ENCODE measurements at places on chromosomes 11 and 22.

DNA sequence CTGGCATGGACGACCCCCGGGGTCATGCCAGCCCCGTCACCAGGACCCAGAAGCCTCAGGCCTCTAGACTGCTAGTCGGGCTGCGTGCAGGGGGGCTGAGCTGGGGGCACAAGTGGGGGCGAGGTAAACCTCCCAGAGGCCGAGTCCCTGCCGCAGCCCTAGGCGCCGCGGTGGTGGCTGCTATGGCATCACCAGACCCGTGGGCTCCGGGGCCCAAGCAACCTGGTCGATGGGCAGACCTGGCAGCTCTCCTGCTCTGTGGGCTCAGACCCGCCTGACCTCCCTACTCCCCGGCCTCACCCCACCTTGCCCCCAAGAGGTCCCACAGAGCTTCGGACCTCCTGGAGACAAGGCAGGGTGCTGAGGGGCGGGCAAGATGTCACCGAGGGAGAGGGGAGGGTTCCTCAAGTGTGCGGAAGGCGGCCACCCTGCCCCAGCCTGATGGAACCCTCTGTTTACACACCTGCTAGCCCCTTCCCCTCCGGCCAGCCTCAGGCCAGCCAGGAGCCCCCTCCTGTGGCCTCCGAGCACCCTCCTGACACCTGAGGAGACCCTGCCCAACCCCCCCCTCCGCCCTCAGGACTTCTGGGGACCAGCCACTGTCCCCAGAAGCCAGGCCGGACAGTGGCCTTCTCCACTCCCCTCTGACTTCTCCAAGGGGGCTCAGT, 9.4 kb downstream of the IGF2 start:
- no peak for DNase-seq

GRCh38 chr11:26964339-26964738, 29.6 kb upstream of the FIBIN start:
- no peak for DNase-seq

- no peak for DNase-seq
Observed at GRCh38 chr11:19903620-19904069, 191.0 kb downstream of the NAV2 start.

DNA sequence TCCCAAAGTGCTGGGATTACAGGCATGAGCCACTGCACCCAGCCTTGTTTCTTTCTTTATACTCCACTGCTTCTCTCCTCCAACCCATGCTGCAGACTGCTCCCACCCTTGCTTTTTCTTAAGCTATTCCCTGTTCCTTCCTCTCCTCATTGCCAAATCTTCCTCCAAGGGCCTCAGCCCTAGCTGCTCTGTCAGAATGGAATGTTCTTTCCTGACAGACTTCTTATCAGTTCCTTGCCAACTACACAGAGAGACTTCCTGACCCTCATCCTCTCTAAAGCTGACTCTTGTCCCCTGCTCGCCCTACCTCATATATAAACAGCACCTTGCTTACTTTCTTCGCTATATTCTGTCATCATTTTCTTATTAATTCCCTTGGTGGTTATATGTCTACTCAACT, 16.9 kb upstream of the PIK3C2A start:
- DNase-seq = no peak

- DNase-seq = no peak
Observed at GRCh38 chr11:61153593-61154095, 7.6 kb downstream of the VPS37C start.

- no peak for DNase-seq
Observed at GRCh38 chr11:71206186-71206585, 46.2 kb downstream of the SHANK2 start.

DNA sequence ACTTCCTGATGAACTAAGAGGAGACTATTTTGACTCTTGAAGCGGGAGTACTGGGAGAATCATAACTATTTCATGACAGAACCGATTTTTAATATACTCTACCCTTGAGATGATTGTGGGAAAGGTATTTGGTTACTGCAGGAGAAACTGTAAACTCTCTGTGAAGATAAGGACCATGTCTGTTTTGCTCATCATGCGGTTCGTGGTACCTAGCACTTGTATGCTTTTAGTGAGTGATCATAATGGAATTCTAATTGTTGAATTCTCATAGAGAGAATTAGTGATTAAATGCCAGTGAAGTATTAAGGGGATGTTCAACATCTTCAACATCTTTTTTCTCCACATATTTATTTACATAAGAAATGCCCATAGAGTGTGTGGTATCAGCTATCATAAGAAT, 11.4 kb downstream of the AASDHPPT start:
- DNase-seq = no peak

- peak; percentile 45 for DNase-seq
Observed at GRCh38 chr11:59152312-59152951, 9.8 kb downstream of the FAM111A start.

- DNase-seq = no peak
Observed at GRCh38 chr22:49532869-49533802, 294.5 kb downstream of the BRD1 start.

- no peak for DNase-seq
Observed at GRCh38 chr11:23780231-23780630, 716.6 kb upstream of the LUZP2 start.

- no peak for DNase-seq
Observed at GRCh38 chr22:47048123-47049077, 285.9 kb downstream of the TBC1D22A start.

DNA sequence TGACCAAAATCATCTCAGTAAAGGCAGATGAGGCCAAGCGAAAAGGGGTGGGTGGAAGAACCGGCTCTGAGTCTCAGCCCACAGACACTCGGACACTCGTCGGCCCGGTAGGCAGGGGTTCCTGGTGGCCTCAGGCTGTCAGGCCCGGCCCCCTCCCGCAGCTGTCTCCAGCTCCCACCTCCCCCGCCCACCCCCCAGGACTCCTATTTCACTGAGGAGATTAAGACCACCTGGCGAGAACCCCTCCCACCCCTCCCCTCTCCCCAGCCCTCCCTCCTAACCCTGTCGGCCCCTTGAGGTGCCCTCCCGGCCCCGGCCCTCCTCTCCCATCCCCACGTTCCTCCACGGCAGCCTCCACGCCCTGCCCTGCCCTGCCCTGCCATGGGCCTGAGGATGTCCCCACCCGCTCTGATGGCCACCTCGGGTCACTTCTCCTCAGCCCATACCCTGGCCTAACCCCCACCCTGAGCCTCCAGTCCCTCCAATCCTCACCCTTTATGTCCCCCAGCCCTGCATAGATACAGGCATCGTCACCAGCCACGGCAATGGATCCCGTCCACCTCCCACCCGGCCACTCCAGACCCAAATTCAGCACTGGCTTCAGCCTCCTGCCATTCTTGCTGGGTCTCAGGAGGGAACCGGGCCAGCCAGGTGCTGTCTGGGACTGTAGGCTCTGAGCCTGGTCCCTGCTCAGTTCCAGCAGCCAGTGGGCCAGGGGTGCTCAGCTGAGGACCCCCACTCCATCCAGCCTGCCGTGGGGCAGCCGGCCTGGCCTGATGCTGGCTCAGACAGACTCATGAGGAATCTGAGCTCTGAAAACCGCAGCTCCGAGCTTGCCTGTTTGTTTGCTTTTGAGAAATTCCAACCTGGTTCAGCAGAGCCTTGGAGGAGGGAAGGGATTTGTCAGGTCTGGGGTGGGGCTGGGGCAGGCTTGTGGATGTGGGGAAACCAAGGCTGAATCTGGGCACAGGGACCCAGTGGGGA, 9.8 kb upstream of the TBX1 start:
- DNase-seq = no peak

DNA sequence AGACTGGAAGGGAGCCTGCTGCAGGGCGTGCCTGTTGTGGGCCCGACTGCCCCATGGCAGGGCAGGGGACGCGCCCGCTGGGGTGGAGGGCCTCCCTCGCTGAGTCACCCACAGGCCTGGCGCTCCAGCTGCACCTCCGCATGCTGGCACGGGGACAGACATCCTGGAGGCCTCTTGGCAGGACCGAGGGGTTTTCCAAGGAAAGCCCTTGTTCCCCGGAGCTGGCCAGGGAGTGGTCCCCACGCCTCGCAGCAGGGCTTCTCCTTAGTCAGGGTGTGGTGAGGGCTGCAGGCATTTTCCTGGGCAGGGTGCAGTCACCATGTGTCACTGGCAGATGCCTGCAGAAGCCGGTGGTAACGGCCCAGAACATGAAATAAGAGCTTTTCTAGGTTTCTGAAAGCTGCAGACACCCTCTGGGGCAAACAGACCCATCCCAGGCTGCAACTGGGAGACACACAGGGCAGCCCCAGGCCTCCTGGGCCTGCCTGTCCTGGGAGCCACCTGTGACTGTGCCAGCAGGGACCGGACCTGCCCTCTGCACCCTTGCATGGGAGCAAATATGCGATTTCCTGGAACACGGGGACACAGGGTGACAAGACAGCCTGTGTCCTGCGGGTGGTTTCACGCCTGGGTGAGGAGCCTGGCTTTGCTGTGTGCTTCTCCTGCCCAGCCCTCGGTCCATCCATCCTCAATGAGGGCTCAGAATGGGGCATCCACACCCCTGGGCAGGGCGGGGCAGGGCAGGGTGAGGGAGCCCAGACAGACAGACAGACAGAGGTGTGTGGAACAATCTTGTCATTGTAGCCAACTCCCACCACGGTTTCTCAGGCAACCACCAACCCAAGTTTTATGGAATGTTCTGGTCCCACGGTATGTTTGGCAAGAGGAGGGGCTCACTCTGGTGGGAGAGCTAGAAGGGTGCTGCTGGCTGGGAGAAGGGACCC, 43.2 kb upstream of the FADD start:
- no peak for DNase-seq

GRCh38 chr22:32466496-32466895, 2.2 kb upstream of the BPIFC start:
- no peak for DNase-seq

- peak; percentile 91 for DNase-seq
Observed at GRCh38 chr22:17777005-17777716, 2.9 kb upstream of the BID start.

DNA sequence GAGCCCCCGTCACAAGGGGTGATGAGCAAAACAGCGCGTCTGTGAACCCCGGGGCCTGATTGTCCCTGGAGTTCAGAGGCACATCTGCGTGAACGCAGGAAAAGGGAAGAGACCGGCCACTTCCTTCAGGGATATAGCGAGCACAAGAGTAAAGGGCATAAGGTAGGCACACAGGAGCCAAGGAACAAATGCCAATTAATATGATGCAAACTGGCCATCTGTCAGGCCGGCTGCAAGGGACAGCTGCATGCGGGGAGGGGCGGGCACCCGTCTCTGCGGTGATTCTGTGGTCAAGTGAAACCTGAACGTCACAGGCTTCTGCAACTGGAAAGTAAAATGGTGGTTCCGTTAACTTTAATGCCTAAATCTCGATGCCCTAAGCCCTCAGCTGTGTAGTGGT, 64.7 kb downstream of the TRIM29 start:
- no peak for DNase-seq

DNA sequence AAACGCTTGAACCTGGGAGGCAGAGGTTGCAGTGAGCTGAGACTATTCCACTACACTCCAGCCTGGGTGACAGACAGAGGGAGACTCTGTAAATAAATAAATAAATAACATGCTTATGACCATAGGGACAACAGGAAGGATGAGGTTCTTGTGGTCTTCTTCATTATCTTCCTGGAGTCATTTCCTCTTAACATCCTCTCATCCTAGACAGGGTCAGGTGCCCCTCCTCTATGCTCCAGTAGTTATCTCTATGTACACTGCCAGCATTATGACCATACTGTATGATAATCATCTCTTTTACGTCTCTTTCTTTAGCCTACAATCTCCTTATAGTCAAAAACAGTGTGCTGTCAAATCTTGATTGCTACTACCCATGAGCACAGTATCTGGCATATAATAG, 17.7 kb downstream of the RAB30 start:
- DNase-seq = peak; percentile 66

- no peak for DNase-seq
Observed at GRCh38 chr11:68338051-68338780, 25.8 kb downstream of the LRP5 start.

DNA sequence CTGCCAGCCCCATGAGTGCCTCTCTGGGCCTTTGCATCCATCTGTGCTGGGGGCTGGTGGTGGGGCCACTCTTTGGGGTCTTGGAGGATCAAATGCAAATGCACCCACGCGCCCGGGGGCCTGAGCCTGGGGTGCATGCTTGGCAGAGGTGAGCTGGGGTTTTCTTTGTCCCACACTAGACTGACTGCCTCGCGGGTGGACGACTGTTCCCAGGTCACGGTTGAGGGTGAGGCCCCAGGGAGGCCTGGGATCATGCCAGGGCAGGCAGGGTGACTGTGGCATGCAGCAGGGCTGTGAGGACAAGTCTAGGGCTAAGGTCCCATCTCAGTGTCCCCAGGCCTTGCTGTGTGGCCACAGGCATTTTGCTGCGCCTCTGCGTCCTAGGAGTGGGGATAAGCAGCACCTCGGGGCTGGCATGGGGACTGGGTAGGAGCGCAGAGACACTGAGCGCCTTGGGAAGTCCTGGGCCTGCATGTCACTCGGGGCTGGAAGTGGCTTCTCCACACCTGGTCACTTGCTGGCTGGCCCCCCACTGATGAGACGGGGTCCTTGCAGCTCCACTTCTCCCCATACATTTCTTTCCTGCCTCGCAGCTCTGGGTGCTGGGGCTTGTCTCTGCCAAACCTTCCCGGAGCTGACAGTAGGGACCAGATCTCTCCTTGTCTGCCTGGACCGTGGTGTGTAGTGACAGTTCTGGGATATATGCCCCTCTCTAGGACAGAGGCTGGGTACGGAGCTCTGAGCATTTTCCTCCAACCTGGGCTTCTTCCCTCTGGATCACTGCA, 133.1 kb downstream of the CTTN start:
- no peak for DNase-seq

- peak; percentile 64 for DNase-seq
Observed at GRCh38 chr11:45918331-45918941, 759 bp upstream of the PEX16 start.

DNA sequence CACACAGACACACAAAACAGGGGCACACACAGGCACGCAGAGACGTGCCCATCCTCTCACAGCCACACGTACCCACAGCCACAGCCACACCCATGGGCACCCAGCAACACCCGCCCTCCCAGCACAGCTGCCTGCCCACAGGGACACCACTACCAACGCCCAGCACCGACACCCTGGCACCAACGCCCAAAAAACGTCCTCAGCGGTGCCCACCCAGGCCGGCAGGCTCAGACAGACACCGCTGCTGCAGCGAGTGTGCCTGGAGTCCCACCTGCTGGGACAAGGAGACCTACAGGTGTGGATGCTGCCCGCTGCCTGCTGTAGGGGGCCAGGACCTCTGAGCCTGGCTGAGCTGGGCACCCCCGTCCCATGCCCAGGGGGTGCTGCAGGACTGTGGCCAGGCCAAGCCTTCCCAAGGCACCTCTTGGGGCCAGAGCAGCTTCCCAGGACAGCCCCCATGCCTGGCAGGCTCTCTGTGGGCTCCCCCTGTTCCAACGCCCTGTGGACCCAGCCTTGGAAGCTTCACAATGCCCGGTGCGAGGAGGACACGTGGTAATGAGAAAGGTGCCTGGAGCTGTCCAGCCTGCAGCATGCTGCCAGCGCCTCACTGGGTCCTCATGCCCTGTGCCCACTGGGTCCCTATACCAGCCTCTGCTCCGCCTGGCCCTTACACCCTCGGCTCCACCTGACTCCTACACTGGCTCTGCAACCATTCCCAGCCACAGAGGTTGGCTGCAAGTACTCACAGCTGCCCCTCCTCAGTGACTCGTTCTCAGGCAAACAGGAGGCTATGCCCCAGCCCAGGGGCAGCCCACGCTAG, 45.8 kb upstream of the TH start:
- no peak for DNase-seq
